ENCODE measurements at places on chromosomes 2 and 18.

DNA sequence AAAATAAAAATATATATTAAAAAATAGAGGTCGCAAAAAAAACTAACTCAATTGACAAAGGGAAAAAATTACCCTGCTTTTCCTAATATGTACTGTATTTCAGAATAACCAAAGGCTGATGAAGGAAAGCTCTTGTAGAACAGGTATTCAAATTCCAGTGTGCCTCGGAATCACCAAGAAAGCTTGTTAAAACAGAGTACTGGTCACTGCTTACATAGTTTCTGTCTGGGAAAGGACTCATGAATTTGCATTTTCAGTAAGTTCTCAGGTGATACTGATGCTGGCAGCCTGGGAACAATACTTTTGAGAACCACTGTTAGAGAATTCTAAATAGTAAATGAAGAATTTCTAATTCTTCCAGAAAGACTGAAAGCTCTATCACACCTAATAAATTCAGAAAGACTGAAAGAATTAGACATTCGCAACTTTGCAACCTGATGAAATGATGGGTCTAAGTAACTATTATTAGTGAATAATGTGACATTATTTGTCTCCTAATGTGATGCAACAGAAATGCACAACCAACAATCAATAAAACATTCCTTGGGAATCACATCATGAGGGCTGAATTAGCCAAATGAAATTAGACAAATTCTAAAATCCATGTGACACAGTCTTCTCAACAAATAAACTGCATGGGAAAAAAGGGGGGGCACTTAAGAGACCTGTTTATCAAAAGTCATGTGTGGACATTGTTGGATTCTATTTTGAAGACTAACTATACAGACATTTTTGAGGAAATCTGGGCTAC, 21.9 kb downstream of the RPRD1A start:
- no peak for DNase-seq

DNA sequence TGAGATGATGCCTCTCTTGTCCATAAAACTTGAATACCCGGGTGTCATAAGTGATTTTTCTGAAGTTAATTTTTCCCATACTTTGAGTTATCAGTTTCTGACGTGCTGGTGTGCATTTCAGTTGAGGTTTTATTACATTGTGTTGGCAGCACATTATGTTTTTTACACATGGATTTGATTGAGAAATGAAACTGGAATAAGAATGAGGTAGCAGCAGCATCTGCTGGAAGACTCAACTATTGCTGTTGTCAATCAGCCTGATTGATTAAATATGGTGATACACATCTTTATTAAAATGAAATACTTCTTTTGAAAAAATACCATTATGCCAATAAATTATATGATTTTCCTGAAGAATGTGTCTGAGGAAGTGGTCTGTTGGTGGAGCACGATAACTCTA, 60.5 kb downstream of the INSIG2 start:
- DNase-seq = no peak

DNA sequence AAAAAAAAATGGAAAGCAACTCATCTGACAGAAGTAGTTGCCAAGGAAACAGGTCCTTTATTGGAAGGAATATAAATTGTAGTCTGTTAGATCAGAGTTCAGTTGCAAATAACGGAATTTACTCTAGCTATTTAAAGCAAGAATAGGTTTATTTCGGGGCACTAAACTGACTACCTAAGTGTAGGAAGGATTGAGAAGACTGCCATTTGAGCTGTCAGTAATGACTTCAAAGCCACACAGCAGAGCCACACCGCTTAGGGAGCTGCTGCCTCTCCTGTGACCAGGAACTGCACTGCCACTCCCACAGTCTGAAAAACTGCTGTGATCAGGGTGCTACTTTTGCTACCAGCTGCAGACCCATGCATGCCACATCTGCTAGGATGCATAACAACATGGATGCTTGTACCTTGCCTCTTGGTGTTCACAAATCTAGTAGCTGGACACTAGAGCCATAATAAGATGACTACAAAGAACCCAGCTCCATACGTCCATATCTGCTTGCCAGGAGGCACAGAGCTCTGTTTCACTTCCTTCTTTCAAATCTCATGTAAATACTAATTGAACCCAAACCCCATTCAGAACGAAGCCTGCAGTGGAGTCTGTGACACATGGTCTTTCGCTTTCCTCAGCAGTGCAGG, 2.2 kb downstream of the DSG2 start:
- no peak for DNase-seq

DNA sequence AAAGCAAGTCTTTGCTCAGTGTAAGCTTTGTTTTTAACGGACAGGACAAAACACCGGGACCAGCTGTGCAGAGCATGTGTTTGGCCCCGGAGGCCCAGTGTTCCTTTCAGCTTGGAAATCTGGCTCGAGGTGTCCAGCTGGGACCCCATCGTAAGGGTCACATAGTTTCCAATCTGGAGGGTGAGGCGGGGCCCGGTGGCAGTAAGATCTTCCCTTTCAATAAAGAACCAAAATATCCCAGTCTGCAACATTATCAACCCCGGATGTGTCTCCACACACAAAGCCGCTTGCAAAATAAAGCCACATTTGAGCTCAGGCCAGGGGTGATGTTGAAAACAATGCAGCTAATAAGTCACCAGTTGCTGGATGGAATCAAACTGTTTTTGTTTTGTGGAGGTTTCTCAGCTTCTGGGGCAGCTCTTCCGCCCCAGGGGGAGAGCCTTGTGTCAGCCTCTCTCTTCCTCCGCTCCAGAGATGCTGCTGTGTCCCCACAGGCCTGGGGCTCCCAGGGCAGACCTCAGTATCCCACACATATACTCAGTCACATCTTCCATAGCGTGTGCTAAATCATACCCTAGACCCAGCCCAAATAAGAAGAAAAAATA, 138.6 kb upstream of the GLI2 start:
- no peak for DNase-seq

GRCh38 chr2:102081606-102082005, 60.9 kb upstream of the IL1R1 start:
- no peak for DNase-seq

GRCh38 chr18:33716061-33716683, 138.2 kb downstream of the ASXL3 start:
- DNase-seq = no peak

DNA sequence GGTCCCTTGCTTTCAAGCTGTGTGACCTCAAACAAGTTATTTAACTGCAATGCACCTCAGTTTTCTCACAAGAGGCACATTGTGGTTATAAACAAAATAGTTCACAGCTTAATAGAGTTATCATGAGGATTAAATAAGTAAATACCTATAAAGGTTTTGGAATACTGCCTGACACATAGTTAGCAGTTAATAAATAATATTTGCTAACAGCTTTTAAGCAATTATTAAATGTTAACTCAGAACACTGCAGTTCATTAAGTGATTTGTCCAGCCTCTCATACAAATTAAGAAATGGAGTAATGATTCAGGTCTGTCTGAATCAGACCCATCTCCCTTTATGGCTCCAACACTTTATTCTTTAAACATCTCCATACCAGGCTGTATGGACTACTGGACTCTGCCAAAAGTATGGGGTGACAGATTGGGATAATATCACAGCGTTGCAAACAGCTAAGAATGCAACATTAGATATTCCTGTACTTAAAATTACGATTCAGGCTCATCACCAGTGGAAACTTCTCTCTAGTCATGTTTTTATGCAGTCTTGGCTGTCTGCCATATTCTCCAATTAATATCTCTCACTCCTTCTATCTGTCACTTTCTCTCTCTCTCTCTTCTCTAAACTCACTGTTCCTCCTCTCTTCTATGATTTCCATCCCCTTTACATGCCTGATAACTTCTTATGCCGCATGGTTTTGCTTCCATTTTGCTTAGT, 370.6 kb upstream of the UBE2E3 start:
- no peak for DNase-seq

- DNase-seq = no peak
These were observed 29.9 kb downstream of the PTPN18 start for GRCh38 chr2:130385709-130386108.

GRCh38 chr2:233990261-233990798, 60.2 kb upstream of the SPP2 start:
- DNase-seq = no peak

DNA sequence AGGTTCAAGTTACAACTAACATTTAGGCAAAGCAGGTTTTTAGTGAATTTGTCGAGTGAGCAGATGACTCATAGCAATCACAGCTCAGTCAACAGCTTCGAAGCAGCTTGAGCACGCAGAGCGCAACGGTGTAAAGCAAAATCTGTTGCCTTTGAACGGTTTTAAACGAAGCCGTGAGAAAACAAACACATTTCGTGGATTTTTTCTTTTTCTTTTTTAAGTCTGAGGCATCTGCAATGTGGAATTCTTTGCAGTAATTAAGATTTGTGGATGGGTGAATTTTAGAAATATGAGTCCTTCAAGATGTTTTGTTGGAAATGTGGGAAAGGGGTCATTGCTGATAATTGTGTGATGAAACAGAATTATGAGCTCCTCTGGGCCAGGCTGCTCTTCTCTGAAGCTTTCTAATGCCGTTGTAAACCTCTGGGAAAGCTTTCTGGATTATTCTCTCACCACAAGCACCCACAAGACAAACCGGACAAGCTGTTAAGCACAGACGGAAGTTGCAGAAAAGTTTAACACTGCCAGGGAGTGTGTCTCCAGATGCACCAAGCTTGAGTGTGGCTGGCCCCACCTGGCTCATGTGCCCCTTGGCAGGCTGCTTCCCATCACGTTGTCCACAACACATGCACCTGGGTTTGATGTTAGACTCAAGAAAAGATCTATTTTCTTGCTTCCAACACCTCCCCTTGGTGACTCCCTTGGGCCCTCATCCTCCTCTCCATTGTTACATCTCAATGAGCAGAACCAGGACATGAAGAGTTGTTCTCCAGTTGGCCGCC, 224.7 kb downstream of the ACKR3 start:
- no peak for DNase-seq

DNA sequence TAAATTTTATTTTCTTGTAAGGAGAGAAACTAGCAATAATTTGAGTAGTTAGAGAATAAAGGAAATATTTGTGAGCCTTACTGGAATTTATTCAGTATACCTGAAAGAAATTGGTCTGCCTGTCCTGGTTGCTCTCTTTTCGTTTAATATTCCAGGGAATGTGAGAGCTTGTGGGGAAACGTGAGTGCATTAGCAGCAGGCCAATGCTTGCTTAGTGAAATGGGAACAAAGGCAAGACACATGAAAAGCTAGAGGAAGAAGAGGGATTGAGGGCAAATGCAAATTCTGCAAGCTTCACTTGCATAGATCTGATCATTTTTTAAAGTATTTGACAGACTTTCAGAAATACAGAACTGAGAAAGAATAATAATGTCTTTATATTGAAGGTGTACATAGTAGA, 111.0 kb downstream of the ERBB4 start:
- no peak for DNase-seq

DNA sequence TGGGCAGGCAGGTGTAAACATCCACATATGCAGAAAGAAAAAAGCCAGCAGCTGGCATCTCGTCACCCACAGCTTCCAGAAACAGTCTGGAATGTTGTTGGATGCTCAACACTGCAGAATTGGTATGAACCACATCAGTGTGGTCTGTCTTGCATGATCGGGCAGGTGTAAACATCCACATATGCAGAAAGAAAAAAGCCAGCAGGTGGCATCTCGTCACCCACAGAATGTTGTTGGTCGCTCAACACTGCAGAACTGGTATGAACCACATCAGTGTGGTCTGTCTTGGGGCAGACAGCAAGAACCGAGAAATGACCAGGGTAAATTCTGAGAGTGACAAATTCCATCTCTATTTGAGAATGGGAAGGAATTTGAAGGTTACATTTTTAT, 39.6 kb downstream of the DOCK10 start:
- DNase-seq = no peak

DNA sequence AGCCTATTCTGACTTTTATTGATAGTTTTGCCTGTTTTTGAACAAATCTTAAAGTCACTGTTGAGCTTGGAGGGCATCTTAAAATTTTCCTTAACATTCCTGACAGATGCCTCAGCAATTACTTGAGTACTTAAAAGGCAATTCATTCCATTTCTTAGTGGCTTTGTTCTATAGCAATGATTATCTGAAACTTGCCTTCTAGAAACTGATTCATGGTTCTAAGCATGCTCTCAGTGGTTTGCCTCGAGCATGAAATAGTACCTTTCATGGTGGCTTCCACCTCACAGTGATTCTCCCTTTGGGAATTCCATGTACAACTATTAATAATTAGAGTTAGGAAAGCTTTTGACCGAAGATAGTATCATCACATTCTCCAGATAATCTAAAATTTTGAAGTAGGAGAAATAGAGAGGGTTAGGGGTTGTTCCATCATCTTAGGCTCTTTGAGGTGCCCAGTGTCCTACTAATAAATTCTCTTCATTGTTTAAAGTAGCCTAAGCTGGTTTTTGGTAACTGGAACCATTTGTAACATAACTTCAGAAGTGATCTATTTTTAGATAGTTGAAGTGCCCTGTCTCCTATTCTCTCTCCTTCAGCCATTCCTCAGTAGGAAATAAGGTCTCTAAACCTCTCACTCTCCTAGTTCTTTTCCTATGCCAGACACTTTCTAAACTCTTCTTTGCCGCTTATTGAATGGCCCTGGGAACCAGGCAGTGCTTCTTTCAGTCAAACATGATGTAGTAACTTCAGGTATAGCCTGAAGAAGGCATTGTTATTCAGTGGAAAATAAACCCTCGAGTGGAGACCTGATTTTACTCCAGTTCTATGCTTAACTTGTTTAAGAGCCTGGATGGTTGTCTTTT, 156.1 kb downstream of the HAUS1 start:
- no peak for DNase-seq

GRCh38 chr2:88307817-88308216, 137.7 kb downstream of the THNSL2 start:
- no peak for DNase-seq

DNA sequence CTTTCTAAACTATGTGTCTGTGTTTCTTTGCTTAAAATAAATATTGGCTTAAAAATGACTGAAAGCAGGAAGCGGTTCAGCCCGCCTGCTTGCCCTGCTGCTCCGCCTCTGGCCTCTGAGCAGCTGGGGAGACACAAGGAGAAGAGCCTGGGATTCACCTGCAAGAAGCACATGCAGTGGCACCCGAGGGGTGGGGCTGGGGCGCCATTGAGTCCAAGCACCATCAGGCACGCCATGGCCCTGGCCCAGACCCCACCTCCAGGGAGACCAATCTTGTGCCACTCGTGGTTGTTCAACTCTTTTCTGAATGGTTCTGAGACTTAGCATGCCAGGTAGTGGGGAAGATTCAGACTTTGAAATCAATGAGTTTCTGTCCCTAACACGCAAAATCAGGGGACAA, 495.5 kb upstream of the MYT1L start:
- peak; percentile 43 for DNase-seq

DNA sequence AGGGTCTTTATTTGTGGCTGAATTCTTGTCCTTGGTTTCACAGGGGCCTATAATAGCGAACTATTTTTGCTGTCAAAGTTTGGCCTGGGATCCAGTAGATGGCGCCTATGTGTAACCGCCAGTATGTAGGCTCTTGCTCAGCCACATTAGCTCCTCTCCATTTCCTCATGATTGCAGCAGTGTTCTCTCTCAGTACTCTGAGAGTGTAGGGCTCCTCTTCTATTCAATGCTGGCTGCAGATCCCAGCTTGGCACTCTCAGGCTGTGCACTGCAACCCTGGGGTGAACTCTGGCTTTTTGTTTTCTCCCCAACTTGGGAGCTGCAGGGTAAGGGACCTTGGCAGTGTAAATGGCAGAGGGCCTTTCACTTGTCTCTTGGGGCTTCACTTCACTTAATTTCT, 344.6 kb upstream of the CHAC2 start:
- DNase-seq = no peak

Data from coronary artery (tissue), 2 donors.